ENCODE measurements at places on chromosomes 3 and 15.
A peak's percentile ranks its signal among the peaks of the same experiment; 100 is the strongest.

- peak; percentile 36 for DNase-seq
These were observed 4.9 kb upstream of the ACKR4 start for GRCh38 chr3:132592216-132592615.

DNA sequence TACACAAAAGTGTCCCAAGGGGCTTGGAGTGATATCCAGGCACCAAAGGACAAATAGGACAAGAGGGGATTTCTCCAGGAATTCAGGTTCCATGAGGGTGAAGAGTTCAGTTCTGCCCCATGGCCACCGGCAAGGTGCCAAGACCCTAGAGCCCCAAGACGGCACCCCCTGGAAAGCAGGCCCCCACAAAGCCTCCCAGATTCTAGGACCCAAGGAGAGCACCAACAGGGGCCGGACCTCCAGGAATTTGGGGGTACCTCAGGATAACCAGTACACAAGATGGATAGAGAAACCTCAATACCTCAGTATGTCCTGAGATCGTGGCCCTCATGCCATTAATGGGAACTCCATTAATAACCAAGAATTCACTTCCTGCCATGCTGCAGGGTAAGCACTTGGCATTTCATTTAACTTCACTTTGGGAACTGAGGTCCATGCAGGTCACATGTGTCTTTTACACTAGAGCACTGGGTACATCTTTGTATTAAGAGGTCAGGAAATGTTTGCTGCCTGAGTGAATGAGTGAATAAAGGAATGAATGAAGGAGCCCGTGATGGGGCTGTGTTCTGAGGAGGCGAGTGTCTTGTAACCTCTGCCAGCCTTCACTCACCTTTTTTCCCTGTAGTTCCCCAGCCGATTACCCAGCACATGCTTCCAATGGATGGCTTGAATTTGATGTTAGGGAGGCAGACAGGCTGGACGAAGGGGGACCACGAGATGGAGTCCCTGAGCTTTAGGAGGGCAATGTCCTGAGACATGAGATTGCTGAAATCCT, 15.5 kb upstream of the PRSS50 start:
- DNase-seq: no peak

DNA sequence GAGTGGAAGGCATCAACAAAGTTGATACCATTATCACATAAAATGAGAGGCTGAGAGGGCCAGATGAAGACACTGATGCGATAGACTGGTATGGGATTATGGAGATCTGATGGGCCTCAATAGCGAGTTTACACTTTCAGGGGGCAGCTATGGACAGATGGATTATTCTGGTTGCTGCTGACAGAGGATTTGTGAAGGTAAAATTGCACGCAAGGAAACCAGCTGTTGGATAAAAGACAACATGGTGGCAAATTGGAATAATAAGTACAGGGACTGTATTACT, 203.9 kb downstream of the MBNL1 start:
- DNase-seq: peak; percentile 81

DNA sequence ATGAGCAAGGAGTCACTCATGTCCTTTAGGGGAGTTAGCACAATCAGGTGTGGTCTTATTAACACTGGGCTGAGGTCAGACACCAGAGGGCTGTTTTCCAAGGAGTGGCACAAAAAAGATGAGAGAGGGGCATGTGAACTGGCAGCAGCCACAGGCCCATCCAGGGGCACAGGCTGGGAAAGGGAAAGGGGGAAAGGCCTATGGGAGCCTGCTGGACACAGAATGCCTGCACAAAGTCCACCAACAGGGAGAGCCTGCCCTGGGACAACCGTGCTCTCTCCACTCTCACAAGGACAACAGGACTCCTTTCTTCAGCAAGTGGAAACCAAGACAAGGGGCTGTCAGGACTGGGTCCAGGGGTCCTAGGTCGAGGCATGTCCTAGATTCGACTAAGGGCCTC, 109.6 kb downstream of the ADCY5 start:
- no peak for DNase-seq

DNA sequence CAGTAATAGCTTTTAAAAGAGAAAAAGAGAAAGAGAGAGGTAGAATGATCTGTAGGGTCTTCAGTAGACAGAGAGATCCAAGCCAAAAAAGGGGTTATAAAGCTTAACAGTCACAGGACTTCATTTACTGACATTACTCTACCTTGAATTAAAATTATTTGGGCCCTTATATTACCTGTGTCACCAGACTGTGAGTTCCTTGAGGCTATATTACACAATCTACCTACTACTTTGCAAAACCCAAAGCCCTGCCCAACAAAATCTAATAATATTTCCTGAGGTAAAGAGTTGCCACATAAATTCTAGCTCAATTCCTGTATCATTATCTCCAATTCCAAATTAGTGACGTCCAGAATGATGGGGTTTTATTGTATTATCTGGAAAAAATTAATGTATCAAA, 1.9 kb downstream of the UBR1 start:
- DNase-seq: no peak

DNA sequence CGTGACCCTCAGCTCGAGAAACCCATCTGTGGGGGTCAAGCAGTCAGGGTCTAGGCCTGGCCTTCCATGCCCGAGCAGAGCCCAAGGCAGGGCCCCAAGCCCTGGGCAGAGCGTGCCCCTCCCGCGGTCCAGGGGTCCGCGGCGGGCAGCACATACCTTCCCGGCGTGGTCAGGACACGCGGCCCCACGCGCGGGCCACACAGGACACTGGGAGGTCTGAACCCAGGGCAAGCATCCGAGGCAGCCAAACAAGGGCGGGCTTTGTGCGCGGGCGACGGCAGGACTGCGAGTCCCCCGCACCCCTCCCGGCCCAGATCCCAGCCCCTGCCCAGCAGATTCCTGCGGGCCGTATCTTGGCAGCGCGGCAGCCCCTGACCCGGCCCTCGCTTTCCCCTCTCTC, 61.6 kb upstream of the ACAN start:
- no peak for DNase-seq

DNA sequence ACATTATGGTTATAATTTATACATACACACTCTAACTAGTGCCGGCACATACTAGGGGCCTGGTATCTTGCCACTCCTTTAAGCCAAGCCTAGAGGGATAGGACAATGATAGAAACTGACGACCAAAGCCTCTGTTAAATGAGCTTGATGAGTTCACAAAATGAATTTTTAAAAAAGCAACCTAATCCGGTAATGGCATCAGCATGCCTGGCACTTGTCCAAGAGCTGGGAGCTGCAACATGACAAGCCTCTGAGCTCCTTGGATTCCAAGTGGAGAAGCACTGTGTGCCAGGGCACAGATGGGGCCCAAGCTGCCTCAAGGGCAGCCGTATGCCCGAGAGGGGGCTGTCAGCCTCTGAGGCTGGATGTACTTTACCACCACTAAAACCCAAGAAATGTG, 9.7 kb downstream of the ETV5 start:
- DNase-seq: peak; percentile 92

- DNase-seq: peak; percentile 90
These were observed 256.5 kb downstream of the THRB start for GRCh38 chr3:24237971-24238706.

- no peak for DNase-seq
These were observed 67.9 kb downstream of the MYO1E start for GRCh38 chr15:59304807-59305206.

- no peak for DNase-seq
These were observed 20.9 kb upstream of the CEMIP start for GRCh38 chr15:80758130-80758745.

GRCh38 chr3:190038050-190038933, 82.4 kb downstream of the P3H2 start:
- DNase-seq: no peak

- DNase-seq: no peak
These were observed 4.8 kb downstream of the PPP1R14D start for GRCh38 chr15:40823572-40824343.

DNA sequence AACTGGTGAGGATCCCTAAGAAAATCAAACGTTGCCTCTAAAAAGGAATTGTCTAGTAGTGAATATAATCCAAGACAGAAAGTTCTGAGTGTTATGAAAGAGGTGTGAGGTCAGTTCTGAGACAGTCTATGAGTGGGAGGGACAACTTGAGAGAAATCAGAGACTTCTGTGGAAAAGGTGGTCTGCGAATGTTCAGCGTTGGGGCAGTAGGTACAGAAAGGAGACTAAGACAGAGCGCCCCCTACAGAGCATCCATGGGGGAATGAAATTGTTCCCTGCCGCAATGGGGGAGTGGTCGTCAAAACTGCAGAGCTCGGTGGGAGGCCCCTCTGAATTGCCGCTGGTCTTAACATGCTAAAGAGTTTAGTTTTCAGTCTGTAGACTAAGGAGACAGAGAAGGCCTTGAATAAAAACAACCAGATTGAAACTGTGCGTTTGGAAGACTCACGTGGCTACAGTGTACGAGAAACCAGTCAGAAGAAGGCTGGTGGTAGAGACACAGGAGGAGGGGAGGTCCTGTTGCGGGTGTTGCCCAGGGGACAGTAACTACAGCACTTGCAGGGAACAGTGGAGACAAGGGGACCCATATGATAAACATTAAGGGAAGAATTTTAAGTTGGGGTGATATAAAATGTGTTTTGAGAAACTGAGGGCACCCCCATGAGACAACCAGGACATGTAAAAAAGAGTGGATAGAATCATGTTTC, 6.9 kb downstream of the TNIK start:
- DNase-seq: peak; percentile 34

GRCh38 chr3:194632809-194633348, 340 bp downstream of the TMEM44 start:
- DNase-seq: peak; percentile 78

DNA sequence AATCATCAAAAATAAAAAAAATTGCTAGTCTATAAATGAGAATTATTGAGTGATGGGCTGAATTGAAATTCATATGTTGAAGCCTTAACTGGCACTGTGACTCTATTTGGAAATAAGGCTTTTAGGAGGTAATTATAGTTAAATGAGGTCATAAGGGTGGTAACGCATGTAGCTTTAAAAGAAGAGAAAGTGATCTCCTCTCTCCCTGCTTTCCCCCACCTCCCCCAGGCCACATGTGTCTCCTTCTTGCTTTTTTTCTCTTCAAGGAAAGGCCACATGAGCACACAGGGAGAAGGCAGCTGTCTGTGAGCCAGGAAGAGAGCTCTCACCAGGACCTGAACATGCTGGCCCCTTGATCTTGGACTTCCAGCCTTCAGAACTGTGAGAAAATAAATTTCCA, 48.2 kb upstream of the ARPP19 start:
- DNase-seq: peak; percentile 6

GRCh38 chr3:25783661-25784512, 644 bp upstream of the NGLY1 start:
- DNase-seq: peak; percentile 78

GRCh38 chr3:69410301-69410700, 24.4 kb upstream of the FRMD4B start:
- DNase-seq: peak; percentile 74

- DNase-seq: no peak
These were observed 63.7 kb downstream of the ATP8B4 start for GRCh38 chr15:50055332-50055731.
